ENCODE measurements at places on chromosomes 7 and 10.

DNA sequence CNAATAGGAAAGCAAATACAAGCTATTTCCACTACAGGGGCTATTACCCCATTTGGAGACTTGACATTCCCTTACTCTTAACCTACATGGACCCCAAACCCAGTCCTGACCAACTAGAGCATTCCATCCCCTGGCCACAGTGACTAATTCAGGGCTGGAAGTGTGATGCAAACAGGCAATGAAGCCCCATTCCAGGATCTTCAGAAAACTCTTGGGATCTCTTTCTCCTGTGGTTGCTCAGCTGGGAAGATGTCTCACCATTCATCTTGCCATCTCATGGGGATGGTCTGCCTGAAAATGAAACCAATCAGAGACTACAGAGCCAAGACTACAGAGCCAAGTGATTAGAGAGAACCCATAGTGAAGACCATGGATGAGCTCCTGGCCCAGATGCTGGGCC is 206.2 kb downstream of the ZNF365 start:
- DNase-seq, result no peak

GRCh38 chr10:58451193-58451889 is 61.3 kb upstream of the BICC1 start:
- DNase-seq, result no peak

GRCh38 chr10:110016039-110016438 is 8.3 kb downstream of the ADD3 start:
- no peak for DNase-seq

GRCh38 chr7:41882256-41882655 is 179.4 kb upstream of the INHBA start:
- DNase-seq, result no peak

DNA sequence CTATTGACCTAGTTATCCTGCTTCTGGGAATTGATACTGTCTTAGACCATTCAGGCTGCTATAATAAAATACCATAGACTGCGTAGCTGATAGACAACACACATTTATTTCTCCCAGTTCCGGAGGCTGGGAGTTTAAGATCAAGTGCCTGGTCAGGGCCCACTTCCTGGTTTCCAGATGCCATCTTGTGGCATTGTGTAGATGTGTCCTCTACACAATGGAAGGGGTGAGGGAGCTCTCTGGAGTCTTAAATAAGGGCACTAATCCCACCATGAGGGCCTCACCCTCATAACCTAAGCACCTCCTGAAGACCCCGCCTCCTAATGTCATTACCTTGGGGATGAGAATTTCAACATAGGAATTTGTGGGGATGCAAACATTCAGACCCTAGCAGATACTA is 62.4 kb downstream of the SLC35B4 start:
- DNase-seq, result no peak

- DNase-seq, result no peak
Measured at GRCh38 chr7:95593343-95593742, 3.0 kb downstream of the PDK4 start.

GRCh38 chr10:84049645-84050011 is 89.7 kb upstream of the GHITM start:
- DNase-seq, result no peak

- no peak for DNase-seq
Measured at GRCh38 chr7:116899308-116899707, 36.9 kb downstream of the CAPZA2 start.

DNA sequence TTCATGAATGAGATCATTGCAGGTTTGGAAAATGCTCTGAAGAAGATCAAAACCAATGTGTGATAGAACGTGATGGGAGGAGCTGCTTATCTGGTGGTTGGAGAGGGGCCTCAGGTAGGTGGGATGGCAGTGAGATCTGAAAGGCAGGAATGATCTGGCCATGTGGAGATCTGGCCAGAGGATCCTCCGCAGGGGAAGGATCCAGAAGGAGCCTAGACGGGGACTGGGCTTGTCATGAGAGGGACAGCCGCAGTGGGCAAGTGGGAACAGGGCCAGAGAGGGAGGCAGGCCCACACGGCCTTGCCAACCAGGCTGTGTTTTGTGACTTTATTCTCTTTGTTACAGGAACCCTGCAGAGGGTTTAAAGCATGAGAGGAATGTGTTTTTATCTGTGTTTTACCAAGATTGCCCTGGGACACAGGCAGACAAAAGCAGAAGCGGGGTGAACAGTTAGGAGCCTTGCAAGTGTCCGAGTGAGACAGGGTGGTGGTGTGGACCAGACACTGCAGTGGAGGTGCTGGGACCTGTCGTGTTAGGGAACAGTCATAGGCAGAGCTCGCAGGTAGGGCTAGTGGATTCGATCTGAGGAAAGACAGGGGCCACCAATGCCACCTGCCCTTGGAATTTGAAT is 66.6 kb downstream of the TLL2 start:
- no peak for DNase-seq

- DNase-seq, result peak; percentile 33
Measured at GRCh38 chr7:108093851-108094331, 36.3 kb downstream of the LAMB4 start.

DNA sequence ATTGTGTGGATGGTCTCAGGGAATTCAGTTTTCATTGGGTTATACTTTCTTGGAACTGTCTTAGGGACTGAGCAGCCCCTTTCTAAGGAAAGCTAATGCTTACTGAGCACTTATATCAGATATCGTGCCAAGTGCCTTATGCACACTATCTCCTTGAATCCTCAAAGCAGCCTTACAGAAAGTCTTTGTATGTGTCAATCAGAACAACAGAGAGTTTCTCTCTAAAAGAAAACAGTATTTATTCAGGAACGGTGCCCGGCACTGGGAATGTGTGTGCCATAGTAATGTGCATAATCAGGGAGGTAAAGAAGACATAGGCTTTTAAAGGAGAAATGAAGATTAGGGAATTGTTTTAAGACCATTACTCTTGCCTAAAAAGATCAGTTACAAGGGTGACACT is 17.3 kb downstream of the ANTXRL start:
- DNase-seq, result no peak

GRCh38 chr10:87782721-87783120 is 35.3 kb downstream of the ATAD1 start:
- no peak for DNase-seq

DNA sequence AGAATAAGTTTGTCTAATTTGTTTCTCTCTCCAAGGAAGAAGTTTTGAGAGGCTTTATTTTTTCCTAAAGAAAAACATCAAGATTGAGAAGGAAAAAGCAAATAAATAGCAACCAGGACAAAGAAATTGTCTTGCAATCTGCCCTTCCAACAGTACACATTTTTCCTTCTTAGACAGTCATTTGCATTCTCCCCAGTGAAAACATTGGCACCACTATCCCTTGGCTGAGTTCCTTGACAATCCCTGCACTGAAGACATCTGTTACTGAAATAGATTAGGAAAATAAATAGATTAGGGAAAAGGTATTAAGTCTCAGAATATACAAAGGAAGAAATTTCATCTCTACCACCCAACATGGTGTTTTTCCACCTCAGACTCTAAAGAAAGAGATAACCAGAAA is 12.2 kb upstream of the TMEM243 start:
- DNase-seq, result no peak

DNA sequence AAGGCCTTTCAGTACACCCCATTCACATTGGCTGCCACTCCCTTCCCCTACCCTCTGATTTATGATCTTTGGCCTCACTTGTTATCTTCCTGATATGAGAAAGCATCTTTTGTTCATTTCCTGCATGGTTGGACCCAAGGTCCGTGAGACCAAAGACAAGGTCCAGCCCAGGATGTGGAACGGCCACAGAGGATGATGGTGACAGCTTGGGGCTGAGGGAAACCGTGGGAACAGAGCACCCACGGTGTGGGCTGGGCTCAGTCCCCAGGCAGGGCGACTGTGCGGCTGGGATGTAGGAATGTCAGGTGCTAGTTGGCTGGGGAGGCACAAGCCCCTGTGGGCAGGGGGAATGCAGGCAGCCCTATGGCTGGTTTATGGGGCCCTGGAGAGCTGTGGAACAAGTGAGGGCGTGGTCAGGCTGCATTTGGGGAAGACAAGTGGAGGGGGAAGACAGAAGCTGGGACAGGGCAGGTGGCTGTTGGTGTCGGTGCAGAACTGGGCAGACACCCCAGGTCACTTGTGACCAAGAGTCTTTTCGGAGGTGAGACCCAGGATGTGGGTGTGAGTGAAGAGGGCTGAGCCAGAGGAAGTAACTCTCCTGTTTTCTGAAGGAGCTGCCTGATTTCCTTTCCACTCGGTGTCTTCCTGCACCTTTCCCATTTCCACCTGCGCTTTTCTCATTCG is 51.7 kb upstream of the IGFBP3 start:
- no peak for DNase-seq

GRCh38 chr7:33038639-33039038 is 23.9 kb downstream of the NT5C3A start:
- no peak for DNase-seq

DNA sequence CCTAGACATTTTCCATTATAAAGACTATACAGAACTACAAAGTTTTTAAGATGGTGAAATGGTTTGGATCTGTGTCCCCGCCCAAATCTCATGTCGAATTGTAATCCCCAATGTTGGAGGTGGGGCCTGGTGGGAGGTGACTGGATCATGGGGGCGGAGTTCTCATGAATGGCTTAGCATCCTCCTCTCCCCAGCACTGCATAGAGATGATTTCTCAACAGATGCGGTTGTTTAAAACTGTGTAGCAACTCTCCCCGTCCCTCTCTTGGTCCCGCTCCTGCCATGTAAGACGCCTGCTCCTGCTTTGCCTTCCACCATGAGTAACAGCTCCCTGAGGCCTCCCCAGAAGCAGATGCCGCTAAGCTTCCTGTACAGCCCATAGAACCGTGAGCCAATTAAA is 1.6 kb downstream of the FAM133B start:
- no peak for DNase-seq

DNA sequence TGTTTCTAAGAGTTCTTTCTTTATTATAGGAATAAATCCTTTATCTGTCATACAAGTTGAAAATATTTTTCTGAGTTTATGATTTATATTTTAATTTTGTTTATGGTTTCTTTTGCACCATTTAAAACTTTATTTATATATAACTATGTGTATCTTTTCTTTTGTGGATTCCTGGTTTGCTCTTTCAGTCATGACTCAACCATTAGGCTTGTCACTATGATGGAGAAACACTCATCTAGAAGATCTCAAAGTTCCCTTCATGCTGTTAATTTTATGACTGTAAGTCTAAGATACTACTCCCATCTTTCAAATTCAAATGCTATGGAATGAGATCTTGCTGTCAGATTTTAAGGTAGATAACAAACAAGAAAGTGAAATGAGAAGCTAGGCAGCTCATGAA is 199.5 kb downstream of the INHBA start:
- DNase-seq, result no peak

- DNase-seq, result no peak
Measured at GRCh38 chr7:12146813-12147212, 64.3 kb upstream of the TMEM106B start.

Data from left cardiac atrium (tissue), 4 donors.